ENCODE measurements at places on chromosomes 2 and 18.

DNA sequence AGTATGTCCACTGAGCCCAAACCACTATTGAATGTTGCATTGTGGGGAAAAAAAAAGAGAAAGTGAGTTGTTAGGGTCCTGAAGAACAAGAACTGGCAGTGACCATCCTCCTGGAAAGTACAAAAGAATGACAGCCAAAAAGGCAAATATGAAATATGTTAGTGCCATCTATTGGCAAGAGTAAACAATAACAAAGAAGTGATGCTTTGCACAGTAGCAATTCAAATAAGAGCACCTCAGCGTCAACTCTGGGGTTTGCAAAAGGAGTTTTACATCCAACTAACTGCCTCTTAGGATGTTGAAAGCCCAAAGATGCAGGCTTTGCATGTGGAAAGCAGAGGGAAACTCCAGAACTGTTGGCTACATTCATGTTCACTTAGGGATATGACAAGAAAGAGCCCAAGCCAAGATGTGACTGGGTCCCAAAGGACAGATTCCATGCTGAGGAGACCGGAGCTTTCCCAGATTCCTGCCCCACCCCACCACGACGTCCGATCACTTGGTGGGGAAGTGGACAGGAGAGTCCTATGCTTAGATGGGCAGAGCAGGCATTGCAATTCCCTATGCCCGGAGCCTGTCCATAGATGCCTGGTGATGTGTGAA lies 15.6 kb downstream of the TRABD2A start:
- DNase-seq = no peak

DNA sequence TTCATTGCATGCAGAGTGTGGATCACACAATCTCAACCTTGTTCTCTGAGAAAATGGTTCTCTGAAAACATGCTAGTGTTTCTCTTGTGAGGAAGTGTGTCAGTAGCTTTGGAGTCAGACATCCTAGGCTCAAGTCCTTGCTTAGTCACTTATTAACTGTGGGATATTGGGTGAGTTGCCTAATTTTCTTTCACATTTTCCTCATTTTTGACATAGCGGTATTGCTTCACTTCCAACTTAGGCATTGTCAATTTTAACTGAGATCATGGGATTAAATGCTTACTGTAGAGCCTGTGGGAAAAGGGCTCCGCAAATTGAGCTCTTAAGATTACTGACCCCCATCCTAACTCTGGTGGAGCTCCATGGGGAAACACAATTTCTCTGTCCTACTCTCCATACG lies 622.2 kb downstream of the CNTNAP5 start:
- DNase-seq = no peak

DNA sequence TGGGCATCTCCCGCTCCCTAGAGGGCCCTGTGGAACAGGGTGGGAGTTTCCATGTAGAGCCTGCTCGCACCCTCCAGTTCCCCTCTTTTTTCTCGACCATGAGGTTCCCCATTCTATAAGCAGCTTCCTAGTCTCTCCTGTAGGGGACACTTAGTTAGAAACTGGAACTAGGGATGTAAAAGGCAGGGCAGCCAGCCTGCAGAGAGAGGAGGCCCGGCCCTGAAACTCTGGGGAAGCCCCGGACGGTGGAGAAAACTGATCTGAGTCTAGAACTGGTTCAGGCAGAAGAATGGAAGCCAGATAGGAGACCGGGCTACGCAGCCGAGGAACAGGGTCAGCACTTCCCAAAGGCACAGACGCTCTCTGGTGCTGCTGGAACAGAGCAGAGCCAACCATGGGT lies 51.6 kb upstream of the ATG16L1 start:
- no peak for DNase-seq

GRCh38 chr2:173291412-173291811 lies 63.3 kb upstream of the CDCA7 start:
- no peak for DNase-seq

GRCh38 chr2:96142217-96143113 lies 2.8 kb downstream of the DUSP2 start:
- no peak for DNase-seq

GRCh38 chr2:84717302-84717701 lies 163.6 kb downstream of the TRABD2A start:
- DNase-seq = no peak

DNA sequence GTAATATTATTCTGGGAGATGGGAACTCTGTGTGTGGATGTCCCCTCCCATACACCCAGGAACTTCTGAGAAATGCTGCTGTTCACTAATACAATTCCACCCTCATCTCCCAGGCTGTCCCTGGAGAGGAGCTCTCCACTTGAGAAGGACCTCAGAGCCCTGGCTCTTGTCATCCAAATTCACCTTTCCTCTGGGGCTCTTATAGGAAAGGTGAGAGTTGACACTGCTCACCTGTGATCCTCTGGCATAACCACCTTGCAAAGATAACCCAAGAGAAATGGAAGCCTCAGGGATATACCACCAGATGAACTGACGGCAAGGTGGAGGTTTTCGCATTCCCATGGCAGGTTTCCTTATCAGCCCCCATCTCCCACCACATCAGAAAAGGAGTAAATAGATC lies 52.0 kb downstream of the IL1RL2 start:
- no peak for DNase-seq
